Kidney glomerular epithelial cell (primary cell): ENCODE measurements at places on chromosomes 1 and 21.

GRCh38 chr1:116439701-116440100 lies 66.7 kb downstream of the ATP1A1 start:
- no peak for DNase-seq

DNA sequence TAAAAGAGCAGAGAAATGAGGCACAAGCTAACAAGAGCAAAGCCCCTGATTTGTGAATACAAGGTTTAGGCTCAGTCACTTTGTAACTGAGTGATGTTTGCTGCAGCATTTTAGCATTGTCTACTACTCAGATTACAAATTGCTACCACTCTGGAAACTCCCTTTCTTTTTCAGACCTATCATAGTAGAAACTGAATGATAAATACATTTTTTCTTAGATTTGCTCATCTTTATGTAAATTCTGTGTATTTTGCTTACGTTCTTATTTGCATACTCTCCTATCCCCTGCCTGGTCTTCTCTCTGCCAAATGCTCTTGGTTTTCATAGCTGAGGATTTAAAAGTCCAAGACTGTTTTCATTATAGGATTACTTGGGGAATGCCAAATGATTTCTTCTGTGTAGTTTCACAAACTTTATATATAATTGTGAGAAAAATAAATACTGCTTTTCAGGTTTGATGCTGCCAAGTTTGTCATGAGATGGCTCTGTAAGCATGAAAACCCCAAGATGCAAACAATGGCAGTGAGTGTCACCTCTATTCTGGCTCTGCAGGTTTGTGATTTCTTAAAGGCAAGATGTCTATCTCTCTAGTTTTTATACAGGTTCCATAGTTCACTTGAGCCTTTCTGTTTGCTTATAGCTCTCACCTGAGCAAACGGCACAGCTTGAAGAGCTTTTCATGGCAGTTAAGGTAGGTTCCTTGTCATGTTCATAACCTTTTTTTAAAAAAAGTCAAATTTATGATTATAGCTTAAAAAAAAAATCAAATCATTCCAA lies 24.7 kb downstream of the ZYG11A start:
- no peak for DNase-seq

GRCh38 chr1:192658255-192658654 lies 22.3 kb downstream of the RGS13 start:
- DNase-seq, result no peak

DNA sequence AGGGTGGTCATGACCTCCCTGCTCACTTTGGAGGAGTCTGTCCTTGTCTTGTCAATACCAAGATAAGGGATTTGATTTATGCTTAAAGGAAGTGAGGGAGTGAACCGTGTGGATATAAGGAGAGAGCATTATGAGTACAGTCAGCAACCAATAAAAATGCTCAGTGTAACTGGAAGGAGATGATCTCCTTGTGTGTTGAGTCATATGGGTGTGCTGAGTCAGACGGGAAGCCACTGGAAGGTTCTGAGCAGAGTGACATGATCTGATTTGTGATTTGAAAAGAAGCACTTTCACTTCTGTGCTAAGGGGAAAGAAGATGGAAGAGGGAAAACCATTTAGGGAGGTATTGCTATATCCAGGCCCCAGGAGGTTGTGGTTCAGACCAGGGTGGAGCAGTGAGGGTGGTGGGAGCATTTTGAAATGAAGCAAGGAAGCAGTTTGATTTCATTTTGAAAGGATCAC lies 2.5 kb upstream of the BCL10 start:
- peak; percentile 97 for DNase-seq

DNA sequence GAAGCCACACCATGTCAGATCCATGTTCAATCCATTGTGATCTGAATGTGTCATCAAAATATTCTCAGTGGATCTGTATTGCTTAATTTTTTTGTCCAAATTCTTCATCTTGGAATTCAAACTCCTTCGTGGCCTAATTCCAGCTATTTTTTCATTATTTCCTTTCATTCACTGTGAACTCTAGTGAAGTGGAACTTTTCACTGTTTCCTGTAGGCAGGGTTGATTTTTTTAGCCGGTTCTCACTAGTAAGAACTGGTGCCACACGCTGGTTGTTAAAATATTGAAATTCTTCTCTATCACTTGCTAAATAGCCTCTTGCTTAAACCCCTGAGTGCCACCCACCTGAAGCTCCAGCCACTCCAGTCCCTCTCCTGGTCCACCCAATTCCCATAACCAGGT lies 7.6 kb upstream of the S100A11 start:
- DNase-seq, result no peak

- no peak for DNase-seq
Observed at GRCh38 chr1:224456637-224456953, 22.0 kb upstream of the WDR26 start.
